Hippocampal formation (tissue), 2 donors: ENCODE measurements at places on chromosomes 3 and 15.

DNA sequence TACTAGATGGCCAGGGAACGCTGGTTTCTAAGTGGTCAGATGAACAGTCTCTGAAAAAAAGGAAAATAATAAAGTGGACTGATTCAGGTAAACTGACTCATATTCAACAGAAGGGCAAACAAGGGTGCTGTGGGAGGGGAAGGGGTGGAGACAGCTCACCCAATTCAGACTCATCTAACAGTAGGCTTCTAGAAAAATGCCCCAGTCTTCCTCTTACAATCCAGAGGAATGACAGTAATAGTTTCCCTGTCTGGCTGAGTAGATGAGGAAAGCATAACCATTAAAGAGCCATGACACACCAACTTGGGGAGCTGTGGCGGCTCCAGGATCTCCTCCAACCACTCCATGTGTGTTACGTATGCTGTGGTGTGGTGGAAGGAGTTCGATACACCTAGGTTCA is 231.4 kb upstream of the UMPS start:
- no peak for DNase-seq

DNA sequence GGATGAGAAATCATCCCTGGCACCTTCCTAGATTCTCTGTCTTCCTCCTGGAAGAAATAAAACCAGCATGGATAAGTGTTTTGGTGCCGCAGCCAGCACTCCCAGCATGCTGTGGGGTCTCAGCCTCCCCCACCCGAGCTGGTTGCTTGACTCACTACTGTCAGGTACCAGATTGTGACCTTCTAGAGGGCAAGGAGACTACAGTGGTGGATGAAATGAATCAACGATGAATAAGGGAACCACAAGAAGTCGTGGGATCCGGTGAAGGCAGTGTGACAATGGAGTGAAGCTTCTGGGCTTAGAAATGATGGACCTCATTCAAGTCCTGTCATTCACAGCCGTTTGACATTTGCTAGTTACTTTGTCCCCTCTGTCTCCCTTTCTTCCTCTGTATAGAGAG is 50.2 kb upstream of the SLCO3A1 start:
- DNase-seq, result no peak

DNA sequence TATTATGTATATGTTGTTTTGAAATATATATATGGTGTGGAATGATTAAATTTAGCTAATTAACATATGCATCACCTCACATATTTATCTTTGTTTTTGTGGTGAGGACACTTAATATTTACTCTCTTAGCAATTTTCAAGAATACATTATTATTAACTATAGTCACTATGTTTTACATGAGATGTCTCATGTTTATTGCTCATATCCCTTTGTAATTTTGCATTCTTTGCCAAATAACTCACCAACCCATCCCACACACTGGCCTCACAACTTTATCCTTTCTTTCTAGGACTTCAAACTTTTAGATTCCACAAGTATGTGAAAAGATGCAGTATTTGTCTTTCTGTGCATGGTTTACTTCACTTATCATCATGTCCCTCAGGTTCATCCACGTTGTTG is 950.2 kb upstream of the CADM2 start:
- DNase-seq, result no peak

DNA sequence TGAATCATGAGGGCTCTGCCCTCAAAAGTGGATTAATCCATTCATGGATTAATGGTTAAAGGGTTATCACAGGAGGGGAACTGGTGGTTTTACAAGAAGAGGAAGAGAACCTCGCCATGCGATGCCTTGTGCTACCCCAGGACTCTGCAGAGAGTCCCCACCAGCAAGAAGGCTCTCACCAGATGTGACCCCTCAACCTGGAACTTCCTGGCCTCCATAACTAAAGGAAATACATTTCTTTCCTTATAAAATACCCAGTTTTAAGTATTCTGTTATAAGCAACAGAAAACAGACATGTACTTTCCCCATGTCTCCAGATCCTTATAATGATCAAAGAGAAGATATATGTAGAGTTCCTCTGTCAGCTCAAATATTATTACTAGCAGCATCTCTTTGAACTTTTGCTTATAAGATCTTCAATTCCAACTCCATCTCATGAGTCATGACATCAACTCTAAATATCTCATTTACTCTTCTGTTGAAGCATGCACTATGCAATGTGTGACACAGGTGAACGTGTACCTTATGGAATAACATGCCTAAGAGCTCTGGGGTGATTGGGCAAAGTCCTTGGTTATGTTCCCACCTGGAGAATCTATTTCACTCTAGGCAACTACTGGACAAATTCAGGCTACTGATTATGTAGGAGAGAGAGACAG is 37.5 kb upstream of the ZBTB38 start:
- DNase-seq, result no peak

DNA sequence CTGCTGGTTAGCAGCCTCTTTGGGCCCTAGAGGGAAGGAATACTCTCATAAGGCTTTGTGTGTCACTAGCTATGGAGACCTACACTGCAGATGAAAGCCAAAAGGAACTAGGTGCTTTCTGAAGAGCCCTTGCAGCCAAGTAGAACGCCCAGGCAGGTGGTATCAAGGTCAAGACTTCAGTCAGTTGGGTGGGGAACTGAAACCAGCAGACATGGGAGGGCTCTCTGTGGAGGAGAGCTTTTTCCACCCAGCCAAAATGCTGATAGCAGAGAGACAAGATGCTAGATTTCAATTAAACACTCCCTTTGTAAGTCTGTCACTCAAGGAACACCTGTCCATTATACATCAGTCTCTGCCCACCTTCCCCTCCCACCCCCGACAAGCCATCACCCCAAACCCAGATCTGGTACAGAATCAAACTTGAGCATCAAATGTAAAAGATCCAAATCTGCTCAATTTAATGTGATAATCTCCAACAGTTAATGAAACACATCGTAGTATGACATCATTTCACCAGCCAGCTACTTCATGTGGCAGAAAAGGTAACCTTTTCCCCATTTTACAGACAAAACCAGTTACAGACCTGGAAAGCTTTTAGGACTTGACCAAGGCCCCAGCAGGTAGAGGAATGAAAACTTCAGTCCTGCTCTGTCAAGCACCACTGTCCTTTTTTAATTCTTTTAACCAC is 14.6 kb downstream of the MRPS25 start:
- no peak for DNase-seq

DNA sequence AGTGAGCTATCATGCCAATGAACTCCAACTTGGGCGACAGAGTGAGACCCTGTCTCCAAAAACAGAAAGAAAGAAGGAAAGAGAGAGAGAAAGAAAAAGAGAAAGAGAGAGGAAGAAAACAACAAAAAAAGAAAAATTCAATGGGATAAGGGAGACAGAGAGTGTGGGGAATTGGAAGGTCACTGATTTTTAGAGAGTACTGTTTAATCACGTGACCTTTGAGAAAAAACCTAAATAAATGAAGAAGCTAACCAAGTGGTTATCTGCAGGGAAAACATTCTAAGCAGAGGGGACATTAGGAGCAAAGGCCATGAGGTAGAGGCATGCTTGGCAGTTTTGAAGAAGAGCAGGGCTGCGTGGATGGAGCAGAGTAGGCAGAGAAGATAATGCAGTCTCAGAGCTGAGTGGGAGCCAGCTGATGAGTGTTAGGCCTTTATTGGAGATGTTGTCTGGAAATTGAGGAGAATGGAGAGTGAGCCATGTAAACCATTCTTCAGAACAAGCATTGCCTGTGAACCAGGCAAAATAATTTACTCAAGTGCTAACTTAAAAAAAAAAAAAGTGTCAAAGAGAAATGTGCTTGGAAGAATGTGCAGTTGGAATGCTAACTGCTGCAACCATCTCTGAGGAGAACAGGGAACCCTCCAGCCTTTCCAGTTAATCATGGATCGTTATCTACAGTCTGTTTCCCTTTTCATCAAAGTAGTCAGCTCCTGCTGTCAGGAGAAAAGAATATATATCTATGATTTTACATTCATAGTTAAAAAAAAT is 377.3 kb upstream of the SEMA6D start:
- no peak for DNase-seq

- DNase-seq, result no peak
These were observed 74.8 kb upstream of the NTRK3 start for GRCh38 chr15:88331291-88331690.

GRCh38 chr3:169475978-169476698 is 187.4 kb downstream of the MECOM start:
- DNase-seq, result no peak

DNA sequence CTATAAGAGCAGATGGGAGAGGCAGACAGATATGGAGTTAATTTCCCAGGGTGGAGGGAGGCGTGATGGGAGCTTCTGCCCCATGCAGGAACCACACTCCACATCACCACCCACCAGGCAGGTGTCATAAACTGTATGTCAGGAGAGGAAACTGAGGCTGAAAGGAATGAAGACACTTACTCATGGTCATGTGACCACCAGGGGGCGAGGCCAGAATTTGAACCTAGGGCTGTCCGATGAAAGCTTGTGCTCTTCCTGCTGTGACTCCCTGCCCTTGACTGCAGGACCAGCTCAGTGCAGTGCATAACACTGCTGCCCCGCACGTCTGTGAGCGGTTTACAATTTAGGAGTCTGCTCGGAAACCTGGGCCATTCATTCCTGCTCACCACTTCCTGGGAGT is 28.8 kb downstream of the NUP210 start:
- DNase-seq, result no peak

DNA sequence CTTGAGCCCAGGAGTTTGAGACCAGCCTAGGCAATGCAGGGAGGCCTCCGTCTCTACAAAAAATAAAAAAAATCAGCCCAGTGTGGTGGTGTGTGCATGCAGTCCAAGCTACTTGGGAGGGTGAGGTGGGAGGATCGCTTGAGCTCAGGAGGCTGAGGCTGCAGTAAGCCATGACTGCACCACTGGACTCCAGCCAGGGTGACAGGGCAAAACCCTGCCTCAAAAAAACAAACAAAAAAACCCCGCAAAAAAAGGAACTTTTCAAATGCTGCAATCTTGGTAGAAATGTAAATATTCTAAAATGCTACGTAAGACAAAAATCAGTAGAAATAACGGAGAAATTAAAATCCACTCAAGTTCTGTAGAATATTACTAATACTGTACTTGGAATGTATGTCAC is 108.1 kb upstream of the MELTF start:
- no peak for DNase-seq

DNA sequence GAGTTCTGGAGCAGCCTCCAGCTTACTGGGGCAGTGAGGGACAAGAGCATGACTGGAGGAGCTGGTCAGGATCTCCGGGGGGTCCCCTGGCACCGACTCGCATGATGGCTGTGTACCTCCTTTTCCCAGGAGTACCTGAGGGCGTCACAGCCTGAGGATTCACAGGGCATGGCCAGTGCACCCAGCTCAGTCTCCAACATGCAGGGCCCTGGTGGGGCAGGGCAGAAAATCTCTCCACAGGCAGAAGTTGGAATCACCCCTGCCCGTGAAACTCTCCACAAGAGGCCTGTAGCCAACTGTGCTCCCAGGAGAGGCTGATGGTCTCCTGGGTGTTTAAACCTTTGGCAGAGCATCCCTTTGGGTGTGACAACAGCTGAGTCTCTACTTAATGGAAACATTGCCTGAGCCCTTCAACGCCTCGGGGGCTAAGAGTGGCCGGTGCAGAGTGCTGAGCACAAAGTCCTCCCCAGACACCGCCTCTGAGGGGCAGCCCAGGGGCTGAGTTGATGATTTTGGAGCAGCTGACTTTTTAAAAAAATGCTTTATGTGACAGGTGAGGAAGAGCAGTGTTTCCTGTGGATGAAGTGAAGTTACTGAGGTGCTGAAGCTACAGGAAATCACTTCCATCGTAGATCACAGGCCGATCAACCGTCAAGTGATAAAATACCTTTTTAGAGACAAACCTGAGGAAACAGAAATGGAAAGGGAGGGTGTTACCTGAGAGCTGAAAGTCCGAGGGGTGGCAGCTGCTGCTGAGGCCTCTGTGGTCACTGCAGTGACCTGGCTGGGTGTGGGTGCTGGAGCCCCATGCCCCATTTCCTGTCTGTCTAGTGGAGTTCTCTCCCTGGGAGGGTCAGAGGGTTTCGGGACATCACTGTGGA is 21.9 kb upstream of the CXCR6 start:
- DNase-seq, result no peak

GRCh38 chr3:37987751-37988179 is 2.8 kb upstream of the VILL start:
- DNase-seq, result no peak

GRCh38 chr3:183153210-183153950 is 9.2 kb downstream of the LAMP3 start:
- DNase-seq, result no peak

GRCh38 chr15:94066046-94066445 is 165.3 kb upstream of the MCTP2 start:
- no peak for DNase-seq

- no peak for DNase-seq
These were observed 973 bp upstream of the USP13 start for GRCh38 chr3:179651687-179652446.
